ENCODE measurements at places on chromosomes 6 and 20.

GRCh38 chr6:169169375-169169774, 84.3 kb downstream of the THBS2 start:
- no peak for DNase-seq

- no peak for DNase-seq
Measured at GRCh38 chr6:84892671-84893070, 128.3 kb upstream of the TBX18 start.

- no peak for DNase-seq
Measured at GRCh38 chr6:85581572-85581971, 12.1 kb downstream of the SNX14 start.

- no peak for DNase-seq
Measured at GRCh38 chr20:63846128-63846771, 15.0 kb upstream of the ABHD16B start.

Data from transverse colon (tissue), 4 donors.